ENCODE measurements at places on chromosomes 6 and 20.

DNA sequence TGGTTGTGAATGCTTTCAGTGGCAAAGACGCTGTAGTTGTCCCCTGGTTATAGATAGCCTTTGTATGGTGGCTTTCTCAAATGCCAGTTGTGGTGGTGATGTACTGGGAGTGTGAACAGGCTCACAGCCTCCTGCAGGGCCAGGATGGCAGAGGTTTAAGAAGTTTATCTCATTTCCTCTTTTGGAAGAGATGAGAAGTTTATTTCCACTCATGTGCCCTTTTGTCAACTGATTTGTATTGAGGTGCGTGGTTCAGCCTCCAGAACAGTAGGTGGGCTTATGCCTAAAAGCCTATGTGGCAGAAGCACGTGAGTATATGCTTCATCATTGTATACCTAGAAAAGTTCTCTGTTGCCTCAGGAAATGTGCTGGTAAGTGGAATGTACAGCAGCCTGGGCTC lies 13.7 kb upstream of the ZFP57 start:
- no peak for DNase-seq

DNA sequence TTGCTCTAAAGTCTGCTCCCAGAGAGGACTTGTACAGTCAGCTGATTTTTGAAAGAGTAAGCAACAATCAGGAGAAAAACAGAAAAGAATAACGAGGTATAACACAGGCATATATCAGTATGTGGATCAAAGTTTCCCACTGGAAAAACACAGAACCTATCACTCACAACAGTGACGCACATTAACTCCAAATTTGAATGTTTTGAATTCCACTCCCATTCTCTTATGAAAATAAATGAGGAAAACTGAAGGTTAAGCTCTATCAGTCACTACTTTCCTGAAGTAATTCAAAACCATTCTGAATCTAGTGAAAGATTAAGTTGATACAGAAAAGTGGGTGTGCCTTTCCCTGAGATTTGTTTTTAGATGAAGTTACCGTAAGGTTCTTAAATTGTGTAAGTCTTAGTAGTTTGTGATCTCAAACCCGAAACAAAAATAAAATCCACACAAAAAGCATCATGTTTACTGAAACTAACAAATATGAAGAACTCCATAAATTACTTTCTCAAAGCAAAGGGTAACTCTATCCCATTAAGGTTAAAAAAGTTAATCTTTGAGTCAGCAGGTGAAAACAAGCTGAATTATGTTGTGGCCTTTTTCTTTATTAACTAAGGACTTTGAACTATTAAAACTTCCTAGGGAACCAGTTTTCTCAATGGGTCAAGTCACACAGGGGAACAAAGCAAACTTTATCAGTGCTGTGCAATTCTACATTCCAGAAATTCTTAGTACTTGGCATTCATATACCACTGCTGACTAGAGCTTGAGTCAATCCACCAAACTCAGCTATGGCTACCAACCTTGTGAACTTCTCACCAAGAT lies 115.7 kb downstream of the OGFRL1 start:
- DNase-seq = no peak

DNA sequence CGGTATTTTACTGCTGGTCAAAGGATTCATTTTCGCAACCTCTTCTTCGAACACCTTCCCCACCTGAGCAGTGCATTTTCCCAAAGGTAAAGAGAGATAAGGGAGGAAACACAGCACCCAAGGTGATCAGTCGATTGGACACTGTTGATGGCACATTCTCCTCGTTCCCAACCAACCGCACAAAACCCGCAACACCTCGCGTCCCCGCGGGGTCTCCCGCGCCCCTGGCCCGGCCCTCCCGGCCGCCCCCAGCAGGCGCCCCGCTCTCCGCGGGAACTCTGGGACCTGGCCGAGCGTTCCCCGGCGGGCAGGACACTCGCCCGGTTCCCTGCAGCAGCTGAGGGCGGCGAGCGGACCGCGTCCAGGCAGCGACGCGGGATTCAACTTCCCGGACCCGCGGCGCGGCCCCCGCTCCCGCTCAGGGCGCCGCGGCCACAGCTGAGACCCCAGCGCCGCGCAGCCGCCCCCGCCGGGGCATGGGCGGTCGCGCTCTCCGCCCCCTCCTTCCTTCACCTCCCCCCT lies 506 bp downstream of the RGS17 start:
- no peak for DNase-seq

DNA sequence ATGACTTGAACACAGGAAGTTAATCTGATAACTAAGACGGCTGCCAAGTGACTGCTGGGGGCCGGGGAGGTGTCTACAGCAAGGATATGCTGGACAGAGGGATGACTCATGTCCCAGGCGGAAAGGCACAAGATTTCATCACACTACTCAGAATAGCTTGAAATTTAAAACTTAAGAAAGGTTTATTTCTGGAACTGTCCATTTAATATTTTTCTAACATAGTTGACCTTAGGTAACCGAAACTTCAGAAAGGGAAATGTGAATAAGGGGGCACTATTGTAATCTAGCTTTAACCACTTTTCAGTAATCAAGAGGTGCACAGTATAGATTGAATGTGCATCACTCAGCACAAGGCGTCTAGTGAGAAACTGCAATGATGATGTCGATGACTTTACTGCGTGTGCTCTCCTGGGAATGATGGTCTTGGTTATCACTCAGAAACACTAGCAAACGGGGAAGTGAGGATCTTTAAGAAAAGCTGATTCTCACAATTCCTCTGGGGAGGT lies 171.5 kb downstream of the QKI start:
- DNase-seq = no peak

GRCh38 chr6:71287038-71287437 lies 1.6 kb upstream of the OGFRL1 start:
- peak; percentile 24 for DNase-seq

- no peak for DNase-seq
Observed at GRCh38 chr6:90049295-90049694, 155.0 kb downstream of the GJA10 start.

GRCh38 chr6:84268781-84269180 lies 41.3 kb upstream of the CEP162 start:
- DNase-seq = no peak

DNA sequence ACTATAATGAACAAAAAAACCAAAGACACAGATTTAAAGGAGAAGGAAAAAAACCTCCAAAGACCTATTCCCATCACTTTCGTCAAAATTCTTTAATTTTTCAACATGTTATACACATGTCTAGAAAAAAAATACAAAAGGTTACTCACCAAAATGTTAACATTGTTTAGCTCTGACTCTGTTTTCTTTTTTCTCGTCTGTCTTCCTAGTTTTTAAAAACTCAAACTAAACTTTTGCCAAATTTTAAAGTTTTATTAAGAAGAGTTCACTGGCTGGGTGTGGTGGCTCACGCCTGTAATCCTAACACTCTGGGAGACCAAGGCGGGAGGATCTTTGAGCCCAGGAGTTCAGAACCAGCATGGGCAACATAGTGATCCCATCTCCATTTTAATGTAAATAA lies 10.8 kb downstream of the MCUR1 start:
- no peak for DNase-seq

- DNase-seq = no peak
Observed at GRCh38 chr6:84424956-84425355, 197.5 kb upstream of the CEP162 start.

DNA sequence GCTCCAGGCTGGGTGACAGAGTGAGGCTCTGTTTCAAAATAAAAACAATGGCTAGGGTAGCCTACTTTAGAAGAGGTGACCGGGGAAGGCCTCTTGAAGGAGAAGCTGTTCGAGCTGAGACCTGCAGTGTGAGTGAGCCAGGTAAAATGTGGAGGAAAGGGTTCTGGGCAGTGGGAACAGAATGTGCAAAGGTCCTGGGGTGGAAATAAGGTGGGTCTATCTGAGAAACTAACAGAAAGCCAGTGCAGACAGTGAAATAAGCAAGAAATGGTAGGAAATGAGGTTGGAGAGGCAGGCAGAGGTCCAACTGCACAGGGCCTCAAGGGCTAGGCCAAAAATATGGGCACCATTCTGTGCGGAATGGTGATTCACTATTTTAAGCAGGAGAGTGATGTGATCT lies 53.4 kb downstream of the BPIFB1 start:
- DNase-seq = no peak

GRCh38 chr6:96157018-96157565 lies 141.3 kb downstream of the FUT9 start:
- DNase-seq = no peak

GRCh38 chr20:25237610-25238318 lies 10.1 kb upstream of the PYGB start:
- no peak for DNase-seq

GRCh38 chr6:33950891-33951889 lies 147.4 kb upstream of the MLN start:
- no peak for DNase-seq

DNA sequence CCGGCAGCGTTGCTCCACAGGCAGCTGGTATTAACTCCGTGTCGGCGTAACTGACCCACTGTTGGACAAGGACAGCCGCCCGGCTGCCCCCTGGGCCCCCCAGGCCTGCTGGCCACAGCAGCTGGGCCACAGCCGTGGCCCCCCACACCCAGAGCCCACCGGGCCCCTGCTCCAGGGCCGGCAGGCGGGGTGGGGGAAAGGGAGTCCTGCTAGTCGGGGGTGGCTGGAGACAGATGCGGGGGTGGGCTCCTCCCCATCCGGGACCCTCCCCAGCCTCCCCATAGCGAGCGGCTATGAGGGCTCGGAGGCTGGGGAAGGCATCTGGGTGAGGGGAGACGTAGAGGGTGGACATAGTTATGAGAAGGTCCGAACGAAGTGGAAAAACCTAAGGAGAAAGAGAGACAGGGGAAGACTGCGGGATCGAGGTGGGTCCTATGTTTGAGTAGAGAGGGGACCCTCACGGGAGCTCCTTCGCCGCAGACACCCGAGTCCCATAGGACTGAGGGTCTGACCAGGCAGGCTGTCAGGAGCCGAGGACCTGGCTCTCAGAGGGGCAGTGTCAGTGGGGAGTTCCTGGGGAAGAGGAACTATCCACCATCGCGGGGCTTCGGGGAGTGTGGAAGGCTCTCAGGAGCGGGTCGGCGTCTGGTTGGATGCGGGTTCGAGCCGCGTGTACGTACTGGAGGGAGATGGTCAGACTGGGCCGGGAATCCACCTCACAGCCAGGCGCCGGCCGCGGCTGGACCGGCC lies 511 bp downstream of the VARS1 start:
- DNase-seq = no peak

DNA sequence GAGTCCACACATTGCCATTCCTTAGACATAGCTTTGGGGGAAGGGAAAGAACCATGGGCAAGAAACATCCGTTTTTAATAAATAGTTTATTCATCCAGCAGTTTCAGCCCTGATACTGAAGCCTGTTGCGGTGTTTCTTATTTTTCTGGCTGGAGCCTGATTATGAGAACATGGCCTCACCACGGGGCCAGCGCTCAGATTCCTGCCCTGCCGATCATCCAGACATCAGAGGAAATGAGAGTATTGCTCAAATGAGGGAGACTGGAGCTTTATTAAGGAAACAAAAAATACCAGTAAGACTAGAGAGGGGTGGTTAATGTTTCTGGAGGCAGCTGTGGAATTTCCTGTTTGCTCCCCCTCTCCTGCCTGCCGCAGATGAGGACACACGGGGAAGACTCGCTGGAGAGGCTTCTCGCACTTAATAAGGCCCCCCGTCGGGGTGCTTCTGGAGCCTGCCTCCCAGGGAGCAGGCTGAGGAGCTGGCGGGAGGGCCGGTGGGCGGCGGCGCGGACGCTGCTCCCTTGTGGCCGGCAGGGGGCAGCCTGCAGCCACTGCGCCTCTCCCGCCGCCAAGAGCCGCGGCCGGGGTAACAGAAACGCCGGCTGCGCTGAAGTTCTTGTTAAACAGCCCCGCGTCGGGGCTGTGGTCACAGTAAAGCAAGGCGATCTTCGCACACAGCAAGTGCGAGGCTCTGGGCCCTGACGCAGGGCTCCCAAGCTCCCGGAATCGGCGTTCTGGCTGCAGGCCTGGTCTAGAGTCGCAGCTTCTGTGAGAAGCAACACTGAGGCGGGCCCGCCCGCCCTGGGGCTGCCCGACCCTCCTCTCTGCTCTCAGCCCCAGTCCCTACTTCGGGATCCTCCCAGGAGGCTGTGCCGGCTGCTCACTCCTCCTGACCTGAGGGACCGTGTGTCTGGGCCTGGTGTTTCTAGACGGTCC lies 17.5 kb downstream of the LEMD2 start:
- no peak for DNase-seq

DNA sequence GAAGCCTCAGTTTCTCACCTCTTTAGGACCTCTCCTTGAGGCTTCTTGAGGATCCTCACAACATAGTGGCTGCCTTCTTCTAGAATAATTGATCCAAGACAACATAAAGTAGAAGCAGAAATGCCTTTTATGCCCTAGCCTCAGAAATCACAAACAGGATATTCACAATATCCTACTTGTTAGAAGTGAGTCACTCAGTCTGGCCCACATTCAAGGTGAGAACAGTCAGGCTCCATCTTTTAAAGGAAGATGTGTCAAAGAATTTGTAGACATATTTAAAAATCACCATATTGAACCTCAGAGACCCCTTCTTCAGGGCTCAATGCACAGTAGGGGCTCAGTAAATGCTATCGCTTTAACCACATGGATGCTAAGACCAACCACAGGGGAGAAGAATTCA lies 20.8 kb upstream of the FAM83D start:
- no peak for DNase-seq

DNA sequence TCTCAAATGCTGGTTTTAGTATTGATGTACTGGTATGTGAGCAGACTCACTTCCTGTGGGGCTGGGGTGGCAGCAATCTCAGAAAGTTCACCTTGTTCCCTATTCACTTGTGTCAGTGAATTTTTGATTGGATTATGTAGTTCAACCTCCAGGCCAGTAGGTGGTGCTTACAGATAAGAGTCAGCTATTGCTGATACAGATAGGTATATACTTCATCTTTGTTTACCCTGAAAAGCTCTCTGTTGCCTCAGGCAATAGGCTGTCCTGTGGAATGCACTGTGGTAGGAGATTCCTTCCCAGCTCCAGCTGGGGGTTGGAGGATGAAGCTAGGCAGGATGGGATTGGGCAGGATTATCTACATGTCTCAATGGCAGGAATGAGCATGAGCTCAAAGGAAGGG lies 851.2 kb upstream of the EYS start:
- no peak for DNase-seq

- DNase-seq = no peak
Observed at GRCh38 chr6:11262242-11262641, 29.8 kb upstream of the NEDD9 start.

DNA sequence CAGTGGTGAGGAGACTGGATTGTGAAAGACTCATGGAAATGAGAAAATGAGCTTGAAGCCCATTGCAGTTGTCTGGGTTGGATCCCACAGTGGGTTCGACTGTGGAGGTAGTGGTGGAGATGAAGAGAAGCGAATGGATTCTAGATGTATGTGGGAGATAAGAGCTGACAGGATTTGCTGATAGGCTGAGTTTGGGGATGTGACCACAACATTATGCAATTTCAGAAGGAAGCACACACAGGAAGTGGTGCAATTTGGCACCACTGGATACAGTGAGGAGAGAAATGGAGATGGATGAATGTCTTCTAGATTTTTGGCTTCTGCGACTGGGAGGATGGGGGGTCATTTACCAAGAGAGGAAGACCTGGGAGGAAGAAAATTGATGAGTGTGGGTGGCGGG lies 64.4 kb upstream of the MAFB start:
- no peak for DNase-seq
